ENCODE measurements at places on chromosomes 2 and 18.

DNA sequence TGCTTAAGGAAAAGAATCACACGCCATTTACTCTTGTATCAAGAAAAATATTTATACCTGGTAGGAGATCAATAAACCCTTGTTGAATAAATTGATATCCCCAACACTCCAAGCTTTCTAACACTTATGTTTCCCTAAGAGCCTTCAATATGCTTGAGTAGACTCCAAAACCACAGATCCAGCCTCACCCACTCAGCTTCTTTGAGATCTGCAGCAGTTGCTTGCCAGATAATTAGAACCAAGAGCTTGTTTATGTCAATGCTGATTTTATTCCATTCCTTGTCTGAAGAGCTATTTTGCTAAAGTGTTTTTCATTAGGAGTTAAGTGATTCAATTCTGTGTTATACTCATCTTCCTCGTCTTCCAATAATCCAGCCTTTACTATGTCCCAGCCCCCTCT lies 26.3 kb upstream of the CRIM1 start:
- no peak for DNase-seq

GRCh38 chr18:6842081-6842480 lies 112.6 kb downstream of the ARHGAP28 start:
- DNase-seq = no peak

DNA sequence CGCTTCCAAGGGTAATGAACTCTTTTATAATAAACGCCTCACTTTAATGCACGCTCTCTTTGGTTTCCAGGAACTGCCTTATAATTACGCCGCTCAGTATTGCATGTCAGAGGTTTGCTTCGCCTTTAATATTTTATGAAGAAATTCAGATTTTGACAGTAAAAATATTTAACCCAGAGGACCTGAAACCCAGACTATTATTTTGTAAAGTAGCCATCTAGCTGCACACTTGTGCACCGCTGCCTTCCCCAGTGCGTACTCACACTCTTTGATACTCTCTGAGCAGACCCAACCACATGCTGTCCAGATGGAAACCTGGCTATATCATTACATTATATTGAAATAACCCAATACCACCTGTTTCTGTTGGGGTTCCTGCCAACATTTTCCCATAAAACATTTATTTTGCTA lies 270.1 kb downstream of the C1D start:
- DNase-seq = no peak

DNA sequence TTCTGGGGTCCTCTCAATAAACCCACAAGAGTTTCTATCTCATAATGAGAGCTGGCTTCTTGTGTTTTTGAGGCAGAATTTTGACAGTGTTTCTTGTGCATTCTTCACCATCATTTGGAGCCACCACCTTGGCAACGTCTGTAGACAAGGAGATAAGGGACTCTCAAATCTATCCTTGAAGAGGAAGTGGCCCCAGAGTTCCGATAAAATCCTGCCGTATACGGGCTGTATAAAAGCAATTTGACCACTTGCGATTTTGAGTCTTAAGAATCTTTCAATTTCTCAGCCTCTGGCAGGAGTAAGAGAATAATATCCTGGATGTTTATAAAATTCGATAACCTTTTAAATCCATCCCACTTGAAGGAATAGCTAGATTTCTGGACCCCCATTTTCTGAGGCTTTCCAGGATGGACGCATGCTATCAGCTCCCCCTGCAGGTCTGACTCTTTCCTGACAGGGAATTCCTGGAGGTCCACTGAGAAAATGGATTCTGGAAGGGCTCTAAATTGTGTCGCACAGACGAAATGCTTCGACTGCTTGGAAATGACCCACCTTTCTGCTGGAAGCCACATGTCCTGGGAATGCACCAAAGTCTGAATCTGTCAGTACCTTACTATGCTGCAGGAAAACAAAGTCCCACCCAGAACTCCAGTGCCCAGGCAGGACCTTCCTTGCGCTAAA lies 54.1 kb downstream of the E2F6 start:
- no peak for DNase-seq

GRCh38 chr18:8662560-8663255 lies 42.6 kb upstream of the MTCL1 start:
- no peak for DNase-seq

DNA sequence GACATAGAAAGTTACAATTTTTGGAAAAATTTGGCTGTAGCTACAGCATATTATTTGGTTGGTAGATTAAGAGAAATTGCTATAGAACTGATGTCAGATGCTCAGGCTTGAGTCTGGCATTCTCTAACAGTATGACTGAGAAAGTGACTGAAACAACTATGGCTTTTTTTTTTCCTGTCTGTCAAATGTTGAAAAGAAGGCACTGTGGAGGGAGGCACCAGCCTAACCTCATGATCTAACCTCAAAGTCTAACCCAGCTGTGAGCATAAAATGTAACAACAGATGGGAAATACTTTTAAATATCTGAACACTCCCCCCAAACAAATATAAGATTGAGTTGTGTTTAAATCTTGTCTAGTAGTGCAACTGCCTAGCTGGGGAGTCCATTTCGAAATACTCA lies 629.1 kb downstream of the LRP1B start:
- DNase-seq = no peak

DNA sequence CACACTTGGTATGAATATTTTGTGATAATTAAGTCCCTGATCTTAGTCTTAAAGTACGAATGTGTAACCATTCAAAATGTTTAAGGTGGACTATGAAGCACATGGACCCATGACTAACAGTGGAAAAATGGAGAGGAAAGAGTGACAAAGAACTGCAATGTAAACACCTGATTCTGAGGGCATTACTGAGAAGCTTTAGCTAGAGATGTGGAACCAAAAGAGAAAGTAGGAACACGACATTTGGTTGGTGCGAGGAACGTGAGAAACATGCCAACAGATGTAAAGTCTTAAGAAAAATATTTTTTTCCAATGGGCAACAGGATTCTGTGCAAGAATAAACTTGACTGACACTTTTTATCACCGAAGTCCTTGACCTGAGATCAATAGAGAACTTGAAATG lies 1618.6 kb downstream of the DPP10 start:
- DNase-seq = no peak

DNA sequence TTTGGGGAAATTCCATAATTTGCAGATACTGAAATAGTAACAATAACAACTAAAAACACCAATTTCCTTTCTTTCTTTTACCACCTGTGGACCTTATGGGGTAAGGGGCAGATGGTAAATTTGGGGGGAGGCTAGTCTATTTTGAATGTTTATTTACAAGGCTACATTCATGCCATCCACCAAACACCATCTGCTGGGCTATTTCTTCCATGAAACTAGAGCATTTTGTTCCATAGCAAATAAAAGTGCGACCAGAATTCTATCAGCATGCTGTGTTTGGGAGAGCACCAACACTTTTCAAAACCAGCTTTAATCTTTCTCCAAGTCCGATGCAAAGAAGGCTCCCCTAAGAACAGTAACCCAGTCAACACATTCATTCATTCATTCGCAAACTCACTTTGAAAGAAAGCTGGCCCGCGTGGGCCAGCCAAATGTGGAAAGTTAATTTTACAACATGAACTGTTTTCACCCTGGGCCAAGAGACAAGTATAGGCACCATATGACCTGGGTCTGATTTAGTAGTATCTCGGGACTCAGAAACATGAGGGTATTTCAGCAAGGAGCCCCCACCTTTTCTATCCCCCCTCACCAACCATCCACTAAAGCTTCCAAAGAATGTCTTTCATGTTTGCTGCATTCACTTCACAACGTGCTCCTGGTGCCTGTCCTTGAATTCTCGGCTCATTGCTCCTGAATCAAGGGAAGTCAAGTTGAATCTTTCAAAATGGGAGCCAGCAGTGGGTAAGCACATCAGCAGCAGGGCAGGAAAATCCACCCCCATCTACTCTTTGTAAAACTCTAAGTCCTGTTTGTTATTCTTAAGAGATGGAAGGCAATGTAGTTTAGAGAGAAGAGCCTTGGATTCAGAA lies 210.6 kb downstream of the C1D start:
- DNase-seq = no peak

- DNase-seq = no peak
Observed at GRCh38 chr2:238391042-238391689, 35.6 kb upstream of the ASB1 start.

DNA sequence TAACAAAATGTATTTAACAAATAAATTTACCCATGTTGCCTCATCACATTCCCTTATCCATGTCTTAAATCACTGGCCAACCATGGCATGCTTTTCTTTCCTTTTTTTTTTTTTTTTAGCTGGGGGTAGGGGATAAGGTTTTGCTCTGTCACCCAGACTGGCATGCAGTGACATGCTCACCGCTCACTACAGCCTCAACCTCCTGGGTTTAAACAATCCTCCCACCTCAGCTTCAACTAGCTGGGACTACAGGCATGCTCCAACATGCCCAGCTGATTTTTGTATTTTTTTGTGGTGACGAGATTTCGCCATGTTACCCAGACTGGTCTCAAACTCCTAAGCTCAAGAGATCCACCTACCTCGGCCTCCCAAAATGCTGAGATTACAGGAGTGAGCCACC lies 266.4 kb downstream of the THSD7B start:
- no peak for DNase-seq

GRCh38 chr18:77099485-77100370 lies 32.9 kb downstream of the MBP start:
- no peak for DNase-seq

- no peak for DNase-seq
Observed at GRCh38 chr2:22253171-22253570, 1129.4 kb downstream of the TDRD15 start.

GRCh38 chr2:128510701-128511397 lies 192.2 kb upstream of the HS6ST1 start:
- DNase-seq = no peak

GRCh38 chr2:168773719-168774521 lies 28.5 kb upstream of the NOSTRIN start:
- DNase-seq = no peak

DNA sequence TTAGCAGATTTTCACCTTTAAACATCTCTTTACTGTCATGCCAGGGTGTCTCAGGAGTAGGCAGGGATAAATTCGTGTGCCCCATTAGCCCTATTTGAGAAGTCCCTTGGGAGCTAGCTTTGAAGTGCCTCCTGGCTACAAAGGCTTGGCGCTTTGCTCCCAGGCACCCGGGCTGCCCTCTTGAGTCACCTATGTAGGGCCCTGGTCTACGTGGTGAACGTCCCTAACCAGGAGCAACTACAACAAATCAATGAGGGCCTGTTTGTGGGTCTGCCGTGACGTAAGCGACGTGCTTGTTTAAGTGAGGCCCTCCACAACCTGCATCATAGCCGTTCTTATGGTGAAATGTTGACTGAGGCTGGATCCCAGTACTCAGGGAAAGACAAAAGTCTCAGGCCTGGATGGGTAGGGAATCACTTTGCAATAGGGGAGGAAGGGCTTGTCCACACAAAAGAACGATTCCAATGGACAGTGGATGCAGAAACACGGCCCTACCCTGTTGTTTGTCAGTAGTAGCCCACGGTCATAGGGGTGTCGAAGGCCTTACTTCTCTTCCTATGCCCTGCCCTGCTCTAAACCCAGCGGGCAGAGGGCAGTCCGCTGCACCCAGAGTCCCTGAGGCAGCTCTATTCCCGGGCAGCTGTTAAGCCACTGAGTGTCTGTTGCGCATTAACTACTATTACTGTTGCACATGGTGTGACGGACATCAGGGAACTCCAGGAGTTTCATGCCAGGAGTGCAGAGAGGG lies 93.9 kb downstream of the INHBB start:
- no peak for DNase-seq

GRCh38 chr18:46395795-46396194 lies 261.2 kb downstream of the LOXHD1 start:
- DNase-seq = no peak

- no peak for DNase-seq
Observed at GRCh38 chr2:128261245-128262128, 57.2 kb downstream of the HS6ST1 start.

- no peak for DNase-seq
Observed at GRCh38 chr2:206981086-206981674, 41.9 kb downstream of the CPO start.

- DNase-seq = no peak
Observed at GRCh38 chr2:95307878-95308277, 10.7 kb downstream of the KCNIP3 start.

- no peak for DNase-seq
Observed at GRCh38 chr2:121483846-121484245, 46.8 kb upstream of the RNU4ATAC start.
